ENCODE measurements at places on chromosomes 5 and 9.

DNA sequence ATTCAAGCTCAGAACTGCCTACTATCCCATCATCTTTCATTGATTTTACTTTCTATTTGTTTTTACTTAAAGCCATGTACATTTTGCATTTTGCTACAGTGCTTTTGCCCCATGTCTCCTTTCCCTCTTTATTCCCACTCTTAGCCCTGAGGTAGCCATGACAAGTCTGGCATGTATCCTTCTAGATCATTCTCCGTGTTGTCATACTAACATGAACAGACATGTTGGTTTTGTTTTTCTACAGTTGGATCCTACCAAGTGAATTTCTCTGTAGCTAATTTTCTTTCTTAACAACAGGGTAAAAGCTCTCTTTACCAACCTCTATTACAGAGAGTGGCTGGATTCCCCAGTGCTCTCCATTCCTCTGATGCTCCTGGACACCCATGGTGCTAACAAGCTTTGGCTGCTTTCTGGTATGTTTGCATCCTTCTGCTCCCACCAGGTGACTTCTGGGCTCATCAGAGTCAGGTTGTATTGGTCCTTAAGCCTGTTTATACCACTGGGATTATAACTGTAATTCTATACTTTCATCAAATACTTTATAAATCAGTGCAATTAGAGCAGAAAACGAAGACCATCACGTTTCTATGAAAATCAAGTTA, 38.8 kb upstream of the BOD1 start:
- no peak for DNase-seq

DNA sequence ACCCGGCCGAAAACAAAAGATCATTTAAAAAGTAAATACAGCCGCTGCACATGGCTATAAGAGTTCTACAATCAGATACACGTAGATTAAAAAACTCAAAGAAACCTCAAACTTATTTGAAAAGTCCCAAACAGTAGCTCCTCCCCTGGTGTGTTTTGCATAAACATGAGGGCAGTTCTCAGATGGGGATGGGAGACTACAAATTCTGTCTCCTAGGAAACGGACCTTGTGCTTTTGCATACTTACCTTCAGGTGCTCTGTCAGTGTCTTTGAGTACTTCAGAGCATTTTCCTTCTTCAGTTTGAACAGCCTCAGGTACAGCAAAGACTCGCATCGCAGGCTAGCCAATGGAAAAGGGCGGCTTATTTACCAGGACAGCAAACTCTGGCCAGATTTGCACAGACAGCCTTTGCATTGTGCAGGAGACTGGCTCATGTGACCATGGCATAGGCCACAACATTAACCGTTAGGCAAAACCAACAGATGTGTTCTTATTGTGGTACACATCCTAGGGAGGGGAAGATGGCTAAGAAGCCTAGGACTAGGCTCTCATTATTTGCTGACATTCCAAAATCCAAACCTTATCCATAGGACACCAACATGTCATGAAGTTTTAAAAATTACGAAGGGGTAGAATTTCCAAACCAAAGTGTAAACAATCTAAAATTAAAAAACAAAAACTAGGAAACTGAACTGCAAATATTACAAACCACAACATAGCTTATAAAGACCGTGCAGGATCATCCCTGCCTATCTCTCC, 12.8 kb downstream of the LEAP2 start:
- DNase-seq = no peak

DNA sequence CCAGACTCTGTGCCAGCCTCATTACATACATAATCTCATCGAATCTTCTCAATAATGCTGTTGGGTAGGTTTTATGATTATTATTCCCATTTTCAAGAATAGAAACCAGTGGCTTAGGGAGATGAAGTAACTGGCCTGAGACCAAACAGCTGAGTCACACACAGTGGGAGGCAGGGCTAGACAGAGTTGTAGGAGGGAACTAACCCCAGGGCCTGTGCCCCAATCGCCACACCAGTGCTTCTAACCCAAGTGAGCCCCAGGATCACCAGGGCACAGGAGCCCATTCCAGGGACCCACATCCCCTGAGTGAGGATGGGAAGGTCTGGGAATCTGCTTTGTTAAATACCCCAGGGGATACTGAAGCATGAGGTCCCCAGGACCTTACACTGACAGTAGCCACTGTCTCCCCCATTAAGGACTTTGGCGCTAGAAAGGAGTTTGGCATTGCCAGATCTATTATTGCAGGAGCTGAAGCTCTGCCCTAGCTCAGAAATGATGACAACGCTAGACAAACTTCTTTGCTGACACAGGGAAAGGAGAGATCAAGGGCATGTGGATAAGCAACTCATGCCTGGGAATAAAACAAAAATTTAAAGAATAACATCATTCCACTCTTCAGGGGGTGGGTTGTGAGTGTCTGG, 63.8 kb upstream of the PPARGC1B start:
- no peak for DNase-seq

DNA sequence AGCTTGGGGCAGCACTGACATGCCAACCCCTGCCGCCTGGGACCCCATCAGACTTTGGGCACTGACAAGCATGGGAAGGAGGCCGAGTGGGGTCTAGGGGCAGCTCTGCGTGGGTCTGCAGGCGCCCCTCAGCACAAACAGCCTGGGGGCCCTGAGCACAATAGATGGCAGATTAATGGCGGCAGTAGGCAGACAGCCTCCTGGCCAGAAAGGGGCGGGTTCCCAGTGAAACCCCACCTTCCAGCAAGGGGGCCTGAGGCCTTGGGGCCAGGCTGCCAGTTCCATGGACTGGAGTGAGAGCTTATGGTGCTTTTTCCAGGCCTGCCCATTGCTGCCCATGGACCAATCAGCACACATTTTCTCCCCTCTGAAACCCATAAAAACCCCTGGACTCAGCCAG, 2031.2 kb downstream of the EFNA5 start:
- no peak for DNase-seq

DNA sequence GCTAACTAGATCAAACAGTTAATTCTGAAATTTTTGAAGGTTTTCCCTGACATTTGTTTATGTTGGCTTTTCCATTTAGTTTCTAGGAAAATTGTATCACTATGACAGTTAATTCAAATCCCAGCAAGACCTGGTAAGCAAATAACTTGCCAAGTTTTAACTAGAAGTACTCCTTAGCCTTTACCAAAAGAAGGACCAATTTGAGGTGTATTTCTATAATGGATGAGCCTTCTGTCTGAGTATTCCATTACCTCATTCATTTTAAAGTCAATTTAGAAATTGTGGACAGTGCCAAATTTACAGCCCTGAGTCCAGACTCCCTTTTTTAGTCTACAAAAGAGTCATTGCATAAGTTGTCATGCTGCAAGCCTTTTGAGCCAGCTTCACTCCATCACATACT, 687.6 kb downstream of the CETN3 start:
- DNase-seq = no peak

- no peak for DNase-seq
Observed at GRCh38 chr5:169127431-169127830, 173.5 kb downstream of the SLIT3 start.

DNA sequence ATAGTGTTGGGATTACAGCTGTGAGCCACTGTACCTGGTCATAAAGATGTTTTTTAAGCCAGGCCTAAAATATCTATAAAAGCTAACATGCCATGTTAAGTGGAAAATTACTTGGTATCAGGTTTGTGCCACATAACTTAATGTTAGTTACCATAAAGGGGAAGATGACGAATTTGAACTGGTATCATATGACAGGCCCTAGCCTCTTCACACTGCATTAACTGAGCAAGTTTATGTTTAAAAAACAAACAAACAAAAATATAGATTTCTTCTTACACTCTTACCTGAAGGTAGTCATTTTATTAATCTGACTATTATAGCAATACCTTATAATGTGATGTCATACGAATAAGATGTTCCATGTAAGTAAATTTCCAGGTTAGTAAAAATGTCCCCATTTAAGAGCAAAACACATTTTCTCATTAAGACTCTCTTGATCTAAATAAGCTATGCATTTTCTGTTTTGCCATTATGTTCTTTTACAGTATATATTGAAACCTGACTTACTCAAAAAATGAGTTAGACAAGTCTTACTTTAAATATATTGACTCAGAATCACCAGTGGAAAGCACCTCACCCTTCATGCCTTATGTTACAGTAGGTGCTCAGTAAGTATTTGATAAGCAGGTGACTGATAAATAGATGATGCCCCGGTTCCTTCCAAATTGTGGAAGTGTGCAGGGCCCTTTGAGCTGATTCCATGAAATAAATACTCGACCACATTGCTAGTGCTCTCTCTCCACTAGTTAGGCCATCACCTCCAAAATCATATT, 125.4 kb downstream of the CDC42SE2 start:
- no peak for DNase-seq

GRCh38 chr5:58116346-58116745, 343.5 kb downstream of the PLK2 start:
- DNase-seq = no peak
